ENCODE measurements at places on chromosomes 6 and 20. TPM values are rescaled to one million over a fixed set of nuclear protein-coding genes. Genes with fewer than 3 reads are reported as not detected.

Gene ECT2L
- not detected for polyA plus RNA-seq

Gene LTB
- not detected for polyA plus RNA-seq

GRCh38 chr6:113412589-113413357 is 444.4 kb upstream of the MARCKS start:
- peak; percentile 34 for DNase-seq
- H3K27me3 ChIP-seq = no peaks in the 10 kb centered on the region
- H3K27ac ChIP-seq = no peak overlapping the region
- H3K36me3 ChIP-seq = no peaks in the 10 kb centered on the region
- H3K4me3 ChIP-seq = no peak overlapping the region

GRCh38 chr20:61905781-61906523 is 159.7 kb downstream of the TAF4 start:
- H3K36me3 ChIP-seq = no peaks in the 10 kb centered on the region
- no peak overlapping the region for H3K4me3 ChIP-seq
- H3K27me3 ChIP-seq = no peaks in the 10 kb centered on the region
- no peak overlapping the region for H3K27ac ChIP-seq
- no peak for DNase-seq

- no peak overlapping the region for H3K4me3 ChIP-seq
- no peaks in the 10 kb centered on the region for H3K4me1 ChIP-seq
- H3K27ac ChIP-seq = no peak overlapping the region
- no peak for DNase-seq
- H3K36me3 ChIP-seq = no peaks in the 10 kb centered on the region
Observed at GRCh38 chr20:61903575-61904340, 161.9 kb downstream of the TAF4 start.

DNA sequence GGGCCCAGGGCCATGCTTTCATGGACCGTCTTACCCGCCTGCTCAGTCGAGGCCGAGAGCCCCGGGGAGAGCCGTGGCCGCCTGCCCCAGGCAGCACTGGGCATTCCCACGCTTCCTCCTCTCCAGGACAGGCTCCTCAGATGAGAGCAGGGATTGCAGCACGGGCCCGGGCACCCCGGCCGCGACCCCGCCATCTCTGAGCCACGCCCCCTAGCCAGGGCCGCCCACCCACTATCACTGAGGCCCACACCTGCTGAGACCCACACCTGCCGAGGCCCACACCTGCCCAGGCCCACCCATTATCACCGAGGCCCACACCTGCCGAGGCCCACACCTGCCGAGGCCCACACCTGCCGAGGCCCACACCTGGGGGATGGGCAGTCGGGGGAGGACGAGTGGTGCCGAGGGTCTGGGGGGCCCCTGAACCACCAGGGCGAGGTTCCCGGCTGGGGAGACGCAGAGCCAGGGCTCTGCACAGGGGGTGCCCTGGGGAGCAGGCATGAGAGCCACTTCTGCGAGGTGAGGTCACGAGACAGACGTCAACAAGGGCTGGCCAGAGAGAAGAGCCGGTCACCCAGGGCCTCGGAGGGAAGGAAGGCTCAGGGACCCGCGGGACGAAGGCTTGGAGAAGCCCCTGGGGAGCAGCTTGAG is 235.6 kb downstream of the ERMARD start:
- H3K27me3 ChIP-seq = no peaks in the 10 kb centered on the region
- no peak for DNase-seq
- no peak overlapping the region for H3K4me3 ChIP-seq
- H3K27ac ChIP-seq = no peak overlapping the region
- no peaks in the 10 kb centered on the region for H3K36me3 ChIP-seq

DNA sequence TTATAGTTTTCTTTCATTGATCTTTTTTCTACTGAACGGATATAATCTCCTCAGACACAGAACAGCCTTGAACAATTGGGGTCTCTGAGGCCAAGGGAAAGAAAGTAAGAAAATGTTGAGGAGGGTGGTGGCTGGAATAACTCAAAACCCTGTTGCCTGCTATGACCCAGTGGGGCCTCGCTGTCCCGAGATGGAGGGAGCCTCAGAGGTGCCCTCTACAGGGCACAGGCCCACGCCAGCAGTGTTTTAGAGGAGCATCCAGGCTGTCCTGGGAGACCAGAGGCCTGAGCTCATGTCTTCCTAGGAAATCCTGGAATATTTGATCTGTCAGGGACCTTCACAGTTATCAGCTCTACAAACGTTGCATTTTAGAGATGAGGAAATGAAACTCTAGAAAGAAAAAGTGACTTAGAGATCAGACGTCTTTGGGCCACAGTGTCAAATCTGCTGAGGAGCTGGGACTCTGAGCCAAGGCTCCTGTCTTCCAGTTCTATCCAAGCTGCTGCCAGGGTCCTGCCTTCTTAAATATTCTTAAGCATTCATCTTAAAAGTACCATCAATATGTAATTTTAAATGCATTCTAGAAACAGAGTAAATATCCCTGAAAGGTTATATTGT is 26.3 kb downstream of the ALDH5A1 start:
- no peaks in the 10 kb centered on the region for H3K4me1 ChIP-seq
- H3K27ac ChIP-seq = no peak overlapping the region
- no peaks in the 10 kb centered on the region for H3K36me3 ChIP-seq
- DNase-seq = peak; percentile 18
- H3K27me3 ChIP-seq = no peaks in the 10 kb centered on the region

Gene RPP40
- 8.3 TPM for polyA plus RNA-seq

- no peaks in the 10 kb centered on the region for H3K4me1 ChIP-seq
- no peak overlapping the region for H3K27ac ChIP-seq
- H3K4me3 ChIP-seq = no peak overlapping the region
- H3K27me3 ChIP-seq = peaks cover 21% of the 10 kb centered on the region
- DNase-seq = no peak
- no peaks in the 10 kb centered on the region for H3K36me3 ChIP-seq
Observed at GRCh38 chr6:37600312-37600916, 97.3 kb downstream of the MDGA1 start.
